ENCODE measurements at places on chromosomes 2 and 18.

DNA sequence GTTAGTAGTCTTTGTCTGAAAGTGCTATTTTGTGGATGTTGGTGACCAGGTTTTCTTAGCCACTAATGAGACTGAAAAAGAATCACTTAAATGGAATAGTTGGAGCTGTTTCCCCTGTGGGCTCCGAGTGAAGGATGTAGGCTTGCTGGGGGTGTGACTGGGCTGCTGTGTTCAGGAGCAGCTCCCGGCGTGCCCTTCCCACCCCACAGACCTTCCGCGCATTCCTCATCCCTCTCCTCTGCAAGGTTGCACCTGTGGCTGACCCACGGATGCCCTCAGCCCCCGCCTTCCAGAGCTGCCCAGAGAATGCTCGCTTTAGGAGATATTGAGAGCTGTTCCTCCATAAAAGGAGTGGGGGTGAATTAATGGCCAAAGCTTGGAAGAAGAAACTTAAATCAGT is 174.3 kb downstream of the LDLRAD4 start:
- DNase-seq = no peak

DNA sequence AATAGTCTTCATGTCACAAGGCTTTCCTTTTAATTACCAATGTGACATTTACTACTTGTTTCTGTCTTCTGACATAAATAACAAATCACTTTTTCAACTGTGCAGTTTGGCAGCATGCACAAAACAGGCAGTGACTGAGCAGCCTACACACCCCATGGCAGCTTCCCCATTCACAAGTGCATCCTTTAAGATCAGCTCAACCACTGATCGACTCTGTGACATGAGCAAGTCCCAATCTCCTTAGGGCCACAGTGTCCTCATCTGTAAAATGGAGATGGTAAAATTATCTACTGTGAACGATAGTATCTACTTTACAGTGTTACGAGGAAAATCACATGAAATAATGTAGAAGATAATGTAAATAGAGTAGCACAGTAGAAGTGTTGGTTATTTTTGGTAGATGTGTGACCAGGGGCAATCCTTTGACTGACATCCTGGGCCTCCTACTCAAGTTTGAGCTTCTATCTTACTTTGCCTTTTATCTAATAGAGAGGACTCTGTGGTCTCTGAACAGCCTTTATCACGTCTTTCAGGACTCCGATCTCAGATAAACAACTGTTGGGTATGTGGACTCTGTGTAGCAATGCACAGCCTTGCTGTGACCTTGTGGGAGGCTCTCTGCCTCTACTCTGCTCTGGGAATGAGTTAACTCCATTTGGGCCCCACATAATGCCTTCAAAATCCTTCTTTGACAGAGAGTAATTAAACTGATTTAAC is 120.6 kb downstream of the PIGN start:
- DNase-seq = no peak

GRCh38 chr2:96882906-96883305 is 13.0 kb upstream of the SEMA4C start:
- DNase-seq = no peak

DNA sequence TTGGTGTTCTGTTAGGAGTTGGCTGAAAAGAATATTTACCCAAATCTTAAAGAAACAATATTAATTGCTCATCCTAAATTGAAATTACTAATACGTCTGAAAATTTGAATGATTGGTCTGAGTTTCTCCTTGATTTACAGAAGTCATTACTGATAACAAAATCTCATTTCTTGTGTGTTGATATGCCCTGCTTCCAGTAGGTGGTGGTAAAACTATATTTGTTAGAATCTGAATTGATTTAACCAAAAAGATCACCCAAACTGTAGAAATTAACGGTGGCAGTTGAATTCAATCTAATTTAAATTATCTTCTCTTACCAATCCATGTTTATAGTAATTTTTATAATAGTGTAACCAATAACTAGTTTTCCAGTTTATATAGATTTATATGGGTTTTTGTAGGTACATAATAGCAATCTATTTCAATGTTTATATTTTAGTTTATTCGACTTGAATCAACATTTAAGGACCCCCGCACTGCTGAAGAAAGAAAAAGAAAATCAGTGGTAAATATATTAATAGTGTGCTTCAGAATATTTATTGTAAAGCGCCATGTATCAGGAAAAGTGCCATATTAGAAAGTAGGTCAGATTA is 38.3 kb downstream of the PAPOLG start:
- no peak for DNase-seq

- DNase-seq = no peak
Measured at GRCh38 chr2:237742191-237742590, 56.4 kb upstream of the RBM44 start.

DNA sequence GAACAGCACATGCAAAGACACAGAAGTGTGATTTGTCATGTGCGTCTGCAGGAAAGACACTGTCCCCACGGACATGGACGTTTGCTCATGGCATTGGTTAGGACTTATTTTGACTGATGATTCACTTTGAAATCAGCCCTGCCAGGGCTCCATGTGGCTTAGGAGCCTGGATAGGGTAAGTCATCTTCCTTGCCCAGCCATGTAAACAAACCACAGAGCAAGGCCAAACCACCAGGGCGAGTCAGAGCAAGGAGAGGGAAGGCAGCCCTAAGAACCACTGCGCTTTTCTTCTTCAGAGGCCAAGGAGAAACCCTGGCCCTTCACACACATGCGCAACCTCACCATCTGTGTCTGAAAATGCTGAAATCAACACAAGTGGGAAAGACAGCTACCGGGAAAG is 88.8 kb downstream of the GFPT1 start:
- DNase-seq = no peak

GRCh38 chr2:46879511-46879910 is 36.1 kb downstream of the MCFD2 start:
- no peak for DNase-seq

DNA sequence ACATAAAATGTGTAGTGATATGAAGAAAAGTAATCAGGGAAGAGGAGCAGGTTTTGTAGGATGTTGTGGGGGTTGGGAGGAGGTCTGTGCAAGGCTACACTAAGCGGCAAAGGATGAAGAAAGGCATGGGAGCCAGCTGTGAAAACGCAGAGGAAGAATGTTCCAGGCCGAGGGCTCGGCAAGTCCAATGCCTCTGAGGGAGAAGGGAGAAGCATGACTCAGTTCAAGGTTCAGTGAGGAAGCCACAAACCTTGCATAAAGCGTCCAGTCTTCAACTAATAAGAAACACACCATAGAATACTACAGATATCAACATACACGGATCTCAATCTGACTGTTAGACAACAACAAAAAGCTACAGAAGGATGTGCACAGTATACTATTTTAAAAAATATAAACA is 16.2 kb downstream of the EPB41L3 start:
- DNase-seq = no peak

DNA sequence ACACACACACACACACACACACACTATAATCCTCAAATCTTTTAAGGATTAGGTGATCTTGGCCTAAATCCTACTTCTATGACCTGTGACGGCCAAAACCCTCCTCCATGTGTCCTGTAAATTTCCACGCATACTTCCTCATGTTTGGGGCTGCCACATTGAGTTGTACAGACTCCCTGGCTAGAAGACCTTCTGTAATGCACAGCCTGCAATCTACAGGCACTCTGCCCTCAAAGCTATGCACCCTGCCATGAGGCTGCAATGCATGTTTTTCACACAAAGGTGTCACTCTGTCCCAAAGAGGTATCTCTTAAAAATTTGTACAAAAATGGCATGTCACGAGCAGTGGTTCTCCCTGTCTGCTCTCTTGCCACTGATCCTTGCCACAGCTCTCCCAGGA is 26.4 kb upstream of the B4GALT6 start:
- no peak for DNase-seq

DNA sequence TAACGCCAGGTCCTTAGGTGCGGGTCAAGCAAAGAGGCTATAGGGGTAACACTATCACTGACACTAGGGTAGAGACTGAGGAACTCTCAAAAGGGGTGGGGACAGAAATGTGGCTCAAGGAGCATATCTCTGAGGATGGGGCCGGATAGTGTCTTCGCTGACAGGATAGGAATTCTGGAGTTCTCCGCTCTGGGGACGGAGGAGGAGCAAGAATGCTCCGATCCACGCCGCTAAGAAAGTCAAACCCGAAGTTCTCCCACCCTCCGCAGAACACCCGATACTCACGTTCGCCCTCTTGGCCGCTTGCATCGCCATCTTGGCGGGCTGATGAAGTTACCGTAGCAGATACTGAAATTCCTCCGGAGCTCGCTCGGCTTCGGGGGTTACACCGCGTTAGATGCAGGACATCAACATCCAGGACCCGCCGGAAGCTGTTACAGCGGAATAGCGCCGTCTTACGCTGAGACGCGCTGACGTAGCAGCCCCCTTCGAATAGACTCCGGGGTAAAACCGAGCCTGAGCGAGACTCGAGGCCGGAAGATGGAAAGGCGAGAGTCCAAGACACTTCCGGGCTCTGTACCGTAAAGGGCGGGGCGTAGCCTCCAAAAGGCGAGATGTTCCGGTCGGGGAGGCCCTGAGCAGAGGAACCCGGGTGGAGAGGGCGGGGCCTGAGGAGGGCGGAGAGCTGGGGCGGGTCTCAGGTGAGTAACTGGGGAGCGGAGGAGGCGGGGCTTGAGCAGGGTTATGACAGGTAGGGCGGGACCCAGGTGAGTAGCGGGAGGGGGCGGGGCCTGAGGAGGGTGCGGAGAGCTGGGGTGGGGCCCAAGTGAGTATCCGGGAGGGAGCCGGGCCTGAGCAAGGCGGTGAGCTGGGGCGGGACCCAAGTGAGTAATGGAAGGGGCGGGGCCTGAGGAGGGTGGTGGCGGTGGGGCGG is at the start of gene SF3B6:
TSS of gene SF3B6 (minus strand) at position 412 of the 934 bp plus-strand sequence. CDS start at position 315, 97 bp downstream.
- peak; percentile 99 for DNase-seq

GRCh38 chr18:6948281-6949055 is 169.1 kb downstream of the LAMA1 start:
- no peak for DNase-seq

- no peak for DNase-seq
Measured at GRCh38 chr18:27609221-27609620, 424.1 kb upstream of the CHST9 start.

GRCh38 chr2:90207454-90208058 is 1516.1 kb downstream of the RPIA start:
- DNase-seq = no peak

DNA sequence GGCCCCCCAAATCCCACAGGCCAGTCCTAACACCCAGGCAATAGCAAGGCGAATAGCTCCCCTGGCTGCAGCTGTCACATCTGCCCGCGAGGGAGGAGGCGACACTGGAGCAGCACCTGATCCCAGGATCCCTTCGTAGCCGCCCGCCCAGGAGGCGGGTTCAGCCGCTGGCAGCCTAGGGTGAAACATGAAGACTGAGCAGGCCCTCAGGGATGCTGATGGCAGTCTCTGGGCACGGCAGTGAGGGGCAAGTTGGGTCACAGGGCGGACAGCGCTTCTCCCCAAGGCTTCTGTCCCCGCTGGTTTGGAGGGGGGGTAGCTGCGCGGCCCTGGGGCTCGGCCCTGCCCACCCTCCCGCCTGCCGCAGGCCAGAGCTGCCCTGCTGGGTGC is 1.9 kb downstream of the DNMT3A start:
- no peak for DNase-seq

GRCh38 chr18:51098513-51098912 is 68.5 kb downstream of the SMAD4 start:
- DNase-seq = no peak

DNA sequence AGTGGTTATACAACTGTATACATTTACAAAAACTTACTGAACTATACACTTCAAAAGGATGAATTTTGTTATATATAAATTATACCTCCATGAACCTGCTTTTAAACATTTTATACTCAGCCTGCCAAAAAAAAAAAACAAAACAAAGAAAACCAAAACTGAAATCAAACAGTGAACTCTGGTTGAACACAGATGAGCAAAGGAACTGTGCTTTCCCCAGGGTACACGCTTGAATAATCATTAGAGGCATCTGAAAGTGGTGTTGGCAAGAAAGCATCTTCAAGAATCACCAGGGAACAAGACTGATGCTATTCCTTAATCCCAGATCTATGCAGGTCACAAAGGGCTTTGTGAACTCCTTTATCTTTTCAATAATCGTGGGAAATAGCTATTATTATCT is 77.0 kb upstream of the LYPD1 start:
- DNase-seq = no peak

DNA sequence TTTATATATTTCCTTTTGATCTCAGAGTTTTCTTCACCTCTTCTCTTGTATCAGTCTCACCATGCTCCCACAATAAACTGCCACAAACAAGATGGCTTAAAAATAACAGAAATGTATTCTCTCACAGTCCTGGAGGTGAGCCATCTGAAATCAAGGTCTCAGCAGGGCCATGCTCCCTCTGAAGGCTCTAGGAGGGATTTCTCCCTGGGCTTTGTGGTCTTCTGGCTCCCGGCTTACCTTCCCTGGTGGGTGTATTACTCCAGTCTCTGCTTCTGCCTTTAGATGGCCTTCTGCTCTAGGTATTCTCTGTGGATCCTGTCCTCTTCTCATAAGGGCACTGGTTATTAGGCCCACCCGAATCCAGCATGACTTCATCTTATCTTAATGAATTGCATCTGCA is 994.7 kb upstream of the POU3F3 start:
- no peak for DNase-seq

GRCh38 chr2:111622859-111623258 is 261.1 kb downstream of the ANAPC1 start:
- no peak for DNase-seq

DNA sequence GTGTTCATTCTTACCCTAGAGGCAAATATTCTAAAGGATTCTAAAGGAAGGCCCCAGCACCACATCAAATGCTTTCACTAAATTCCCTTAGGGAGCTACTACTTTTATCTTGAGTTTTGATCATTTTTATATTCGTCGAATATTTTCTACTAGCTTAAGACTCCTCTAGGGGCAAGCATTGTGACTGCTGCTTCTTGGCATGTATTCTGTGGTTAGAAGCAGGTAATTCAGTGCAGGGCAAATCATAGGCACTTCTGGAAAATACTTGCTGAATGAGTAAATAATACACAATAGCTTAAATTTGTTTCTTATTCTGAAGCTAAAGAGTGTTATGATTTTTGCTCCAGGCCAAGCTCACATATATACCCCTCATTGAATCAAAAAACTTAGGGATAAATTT is 136.4 kb downstream of the LRP2 start:
- no peak for DNase-seq

DNA sequence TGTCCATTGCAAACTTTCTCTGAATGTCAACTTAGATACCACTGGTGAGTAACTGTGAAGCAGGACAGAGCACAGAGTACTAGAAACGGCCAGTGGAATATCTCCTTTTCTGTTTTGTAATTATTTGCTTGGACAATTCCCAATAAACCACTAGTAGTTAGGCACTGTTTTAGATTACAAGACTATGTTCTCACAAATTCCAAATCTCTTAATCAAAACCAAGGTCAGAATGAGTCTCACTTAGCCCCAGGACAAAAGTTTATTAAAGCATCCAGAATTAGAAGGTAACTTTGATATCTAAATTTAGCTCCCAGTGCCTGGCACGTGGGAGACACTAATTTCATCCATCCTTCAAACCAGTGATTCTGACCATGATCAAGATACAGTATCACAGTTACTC is 89.0 kb downstream of the ZNF521 start:
- DNase-seq = no peak
